ENCODE measurements at places on chromosomes 12 and 14.

- no peak for DNase-seq
Observed at GRCh38 chr12:72010356-72010755, 71.7 kb downstream of the TPH2 start.

- no peak for DNase-seq
Observed at GRCh38 chr14:102209224-102209966, 69.7 kb downstream of the WDR20 start.

DNA sequence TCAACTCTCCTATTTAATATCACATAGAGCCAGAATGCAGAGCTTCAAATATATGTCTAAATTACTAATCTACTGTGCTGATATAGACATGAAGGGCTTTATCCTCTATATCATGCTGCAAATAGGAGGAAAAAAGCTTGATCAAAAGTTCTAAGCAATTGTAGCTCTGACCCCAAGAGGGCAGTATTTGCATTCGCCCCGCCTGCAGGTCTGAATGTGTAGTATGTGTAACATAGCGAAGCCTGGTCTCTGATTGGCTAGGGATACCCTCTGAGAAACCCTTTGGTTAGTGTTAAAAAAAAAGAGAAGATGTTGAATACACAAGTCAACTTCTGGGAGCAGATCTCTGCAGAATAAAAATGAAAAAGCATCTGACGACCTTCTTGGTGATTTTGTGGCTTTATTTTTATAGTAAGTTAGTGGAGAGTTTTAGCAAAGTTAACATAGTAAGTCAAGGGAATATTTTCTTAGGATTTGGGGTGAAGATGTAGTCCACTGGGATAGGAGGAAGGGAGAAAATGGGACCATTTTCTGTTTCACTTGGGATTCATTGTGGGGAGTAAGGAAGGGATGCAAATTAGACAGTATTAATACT, 151.6 kb upstream of the OR4E1 start:
- no peak for DNase-seq

DNA sequence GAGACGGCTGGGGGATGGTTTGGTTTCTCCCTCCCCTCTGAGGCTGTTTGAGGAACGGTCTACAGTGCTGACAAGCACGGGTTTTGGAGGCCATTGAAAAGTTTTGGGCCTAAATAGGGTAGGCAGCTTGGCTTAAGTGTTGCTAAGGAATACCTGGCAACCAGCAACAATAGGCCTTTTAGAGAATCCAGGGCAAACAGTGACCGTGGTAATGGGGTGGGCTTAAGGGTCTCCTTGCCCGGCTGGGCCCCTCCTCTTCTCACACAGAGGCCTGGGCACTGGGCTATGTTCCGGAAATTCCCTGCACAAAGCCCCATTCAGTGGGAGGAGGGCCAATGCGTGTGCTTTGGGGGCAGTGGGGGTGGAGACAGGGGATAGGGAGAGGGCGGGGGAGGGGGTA, 55.4 kb downstream of the ASCL1 start:
- DNase-seq, result no peak

GRCh38 chr14:68476212-68477109, 316.4 kb downstream of the ZFP36L1 start:
- DNase-seq, result no peak

GRCh38 chr14:29861996-29862395, 65.7 kb downstream of the PRKD1 start:
- DNase-seq, result no peak

DNA sequence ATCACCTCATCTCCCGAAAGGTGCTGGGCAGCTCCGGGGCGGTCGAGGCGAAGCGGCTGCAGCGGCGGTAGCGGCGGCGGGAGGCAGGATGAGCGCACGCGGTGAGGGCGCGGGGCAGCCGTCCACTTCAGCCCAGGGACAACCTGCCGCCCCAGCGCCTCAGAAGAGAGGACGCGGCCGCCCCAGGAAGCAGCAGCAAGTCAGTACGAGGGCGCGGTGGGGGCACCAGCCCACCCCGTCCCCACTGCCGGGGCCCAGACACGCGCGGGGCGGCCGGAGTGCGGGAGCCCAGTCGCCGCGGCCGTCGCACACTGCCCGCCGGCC, 862 bp downstream of the HMGA2 start:
- no peak for DNase-seq

DNA sequence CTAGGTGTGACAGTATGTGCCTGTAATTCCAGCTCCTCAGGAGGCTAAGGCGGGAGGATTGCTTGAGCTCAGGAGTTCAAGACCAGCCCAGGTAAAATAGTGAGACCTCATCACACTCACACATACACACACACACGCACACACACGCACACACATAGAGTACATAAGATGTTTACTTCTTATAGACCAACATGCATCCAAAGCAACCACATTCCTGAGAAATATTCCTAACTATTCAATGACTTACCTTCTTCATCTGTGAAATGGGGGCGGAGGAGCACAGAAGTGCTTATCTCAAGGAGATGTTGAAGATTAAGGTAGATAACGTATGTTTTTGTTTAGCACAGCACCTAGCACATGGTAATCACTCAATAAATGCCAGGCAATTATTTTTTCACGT, 6.4 kb downstream of the NDUFA12 start:
- no peak for DNase-seq

- no peak for DNase-seq
Observed at GRCh38 chr12:95637471-95638155, 86.3 kb upstream of the USP44 start.

- no peak for DNase-seq
Observed at GRCh38 chr12:108284163-108284562, 54.9 kb downstream of the CMKLR1 start.

DNA sequence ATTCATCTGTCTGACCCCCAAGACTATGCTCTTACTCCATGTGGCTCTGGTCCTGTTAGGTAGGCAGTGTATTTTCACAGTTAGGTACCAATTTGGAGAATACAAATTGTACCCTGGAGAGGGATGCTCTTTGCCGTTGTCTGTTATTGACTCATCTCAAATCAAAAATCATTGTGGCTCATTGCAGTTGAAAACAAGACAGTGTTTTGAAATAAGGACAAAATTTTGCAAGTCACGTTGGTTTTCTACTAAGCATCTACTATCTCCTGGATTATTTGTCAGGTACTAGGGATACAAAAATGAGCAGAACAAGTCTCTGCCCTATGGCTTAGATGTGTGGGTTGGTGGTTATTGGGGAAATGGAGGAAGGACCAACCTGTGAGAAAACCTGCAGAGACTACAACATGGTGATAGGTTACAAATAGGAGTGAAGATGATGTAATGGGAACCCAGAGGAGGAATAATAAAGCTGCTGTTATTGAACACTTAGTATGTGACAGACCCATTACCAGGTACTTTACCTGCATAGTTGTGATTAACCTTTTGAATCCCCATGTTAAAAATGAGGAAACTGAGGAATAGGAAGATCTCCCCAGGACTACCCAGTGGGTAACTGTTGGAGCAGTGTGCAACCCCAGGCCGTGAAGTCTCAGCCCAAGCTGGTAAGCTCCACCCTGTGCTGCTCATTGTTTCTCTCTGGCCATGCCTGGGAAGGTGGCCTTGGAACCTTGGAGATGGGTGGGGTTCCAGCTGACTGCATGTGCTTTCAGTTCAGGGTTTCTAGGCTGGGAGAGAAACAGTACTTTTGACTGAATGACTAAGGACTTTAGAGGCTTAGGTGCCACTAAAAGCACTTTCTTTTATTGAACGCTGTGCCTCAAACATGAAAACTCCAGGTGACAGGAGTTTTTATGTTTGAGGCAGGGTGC, 72.9 kb upstream of the SRSF5 start:
- DNase-seq, result no peak

DNA sequence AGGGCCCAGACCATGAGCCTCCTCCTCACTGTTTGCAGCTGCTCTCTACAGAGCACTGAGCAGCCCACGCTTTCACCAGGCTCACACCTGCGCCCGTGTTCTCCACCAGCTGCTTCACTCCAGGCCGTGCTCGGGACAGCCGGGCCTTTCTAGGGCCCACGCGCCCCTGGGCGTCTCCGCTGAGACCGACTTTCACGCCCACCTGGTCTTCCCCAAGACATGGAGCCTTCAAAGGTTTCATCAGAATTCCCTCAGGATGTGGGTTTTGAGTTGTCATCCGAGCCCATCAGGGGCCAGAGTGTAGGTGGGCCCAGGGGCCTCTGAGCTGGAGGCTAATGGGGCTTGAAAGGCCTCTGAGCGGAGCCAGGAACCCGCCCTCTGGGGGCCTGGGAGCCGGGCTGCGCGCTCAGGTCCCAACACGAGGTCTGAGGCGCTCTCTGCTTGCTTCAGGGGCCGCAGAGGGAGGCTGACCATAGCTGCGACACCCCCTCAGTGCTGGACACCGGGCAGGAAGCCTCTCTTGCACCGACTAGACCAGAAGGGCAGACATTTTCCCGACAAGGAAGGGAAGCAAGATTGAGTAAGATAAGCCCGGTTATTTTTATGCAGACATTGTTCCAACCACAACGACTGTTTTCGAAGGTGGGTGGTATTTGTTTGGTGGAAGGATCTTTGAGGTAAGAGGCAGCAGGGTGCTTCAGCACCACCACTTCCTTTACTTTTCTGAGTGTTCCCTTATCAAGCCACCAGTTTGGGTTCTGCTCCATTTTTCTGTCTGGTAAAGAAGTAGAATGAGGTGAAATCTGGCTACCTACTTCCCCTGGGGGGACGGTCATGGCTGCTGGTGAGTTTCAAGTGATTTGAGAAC, 125.0 kb upstream of the FUT8 start:
- no peak for DNase-seq

DNA sequence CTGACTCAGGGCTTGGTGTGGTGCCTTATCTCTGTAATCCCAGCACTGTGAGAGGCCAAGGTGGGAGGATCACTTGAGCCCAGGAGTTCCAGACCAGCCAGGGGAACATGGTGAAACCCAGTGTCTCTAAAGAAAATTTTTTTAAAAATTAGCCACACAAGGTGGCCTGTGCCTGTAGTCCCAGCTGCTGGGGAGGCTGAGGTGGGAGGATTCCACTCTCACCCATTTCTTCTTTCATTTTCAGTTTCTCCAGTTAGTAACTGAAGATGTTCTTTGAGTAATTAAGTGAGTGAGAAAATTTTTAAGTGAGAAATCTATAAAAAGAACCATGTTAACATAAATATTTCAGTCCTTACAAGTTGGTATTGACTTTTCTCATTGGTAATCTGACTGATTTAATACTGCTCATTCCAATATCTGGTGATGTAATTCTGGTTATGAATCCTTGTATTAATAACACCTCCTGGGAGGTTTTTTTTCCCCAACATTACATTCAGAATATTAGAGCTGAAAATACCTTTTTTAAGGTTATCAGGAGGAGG, 6.1 kb downstream of the METTL3 start:
- no peak for DNase-seq

GRCh38 chr14:60649875-60650372, 647 bp upstream of the SIX1 start:
- no peak for DNase-seq

- DNase-seq, result no peak
Observed at GRCh38 chr12:106311139-106311538, 8.6 kb downstream of the TCP11L2 start.

- DNase-seq, result no peak
Observed at GRCh38 chr12:24697295-24697694, 251.6 kb downstream of the BCAT1 start.

DNA sequence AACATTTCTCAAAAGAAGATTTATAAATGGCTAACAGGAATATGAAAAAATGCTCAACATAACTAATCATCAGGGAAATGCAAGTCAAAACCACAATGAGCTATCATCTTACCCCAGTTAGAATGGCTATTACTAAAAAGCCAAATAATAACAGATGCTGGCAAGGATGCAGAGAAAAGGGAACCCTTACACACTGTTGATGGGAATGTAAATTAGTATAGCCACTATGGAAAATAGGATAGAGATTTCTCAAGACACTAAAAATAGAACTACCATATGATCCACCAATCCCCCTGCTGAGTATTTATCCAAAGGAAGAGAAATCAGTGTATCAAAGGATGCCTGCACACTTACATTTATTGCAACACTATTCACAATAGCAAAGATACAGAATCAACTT, 58.3 kb downstream of the GUCY2C start:
- no peak for DNase-seq

DNA sequence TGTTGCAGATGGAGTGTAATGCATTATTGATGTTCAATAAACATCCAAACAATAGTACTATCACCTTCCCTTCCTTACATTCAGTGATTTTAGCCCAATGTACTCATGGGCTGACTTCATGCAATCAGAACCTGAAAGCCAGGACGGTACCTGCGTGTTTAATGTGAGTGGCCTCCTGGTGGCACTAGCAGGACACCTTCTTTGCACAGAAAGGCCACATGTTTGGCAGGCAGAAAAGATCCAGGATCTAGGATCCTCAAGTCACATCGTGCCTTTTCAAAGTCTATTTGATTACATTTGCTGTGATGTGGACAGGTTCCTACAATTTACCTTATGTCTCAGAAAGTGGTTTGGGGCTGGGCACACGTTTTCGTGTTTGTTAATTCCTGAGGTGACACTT, 82.9 kb downstream of the NEDD1 start:
- no peak for DNase-seq

- DNase-seq, result no peak
Observed at GRCh38 chr12:2344476-2344875, 291.7 kb downstream of the CACNA1C start.

DNA sequence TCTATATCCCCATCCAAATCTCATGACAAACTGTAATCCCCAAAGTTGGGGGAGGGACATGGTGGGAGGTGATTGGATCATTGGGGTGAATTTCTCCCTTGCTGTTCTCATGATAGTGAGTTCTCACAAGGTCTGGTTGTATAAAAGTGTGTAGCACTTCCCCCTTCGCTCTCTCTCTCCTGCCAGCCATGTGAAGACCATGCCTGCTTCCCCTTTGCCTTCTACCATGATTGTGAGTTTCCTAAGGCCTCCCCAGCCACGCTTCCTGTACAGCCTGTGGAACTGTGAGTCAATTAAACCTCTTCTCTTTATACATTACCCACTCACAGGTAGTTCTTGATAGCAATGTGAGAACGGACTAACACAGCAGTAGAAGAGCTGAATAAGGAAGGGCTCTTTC, 62.6 kb upstream of the VASH1 start:
- no peak for DNase-seq
